CD4-positive, alpha-beta T cell (primary cell): ENCODE measurements at places on chromosomes 2 and 18. TPM values are rescaled to one million over a fixed set of nuclear protein-coding genes. Genes with fewer than 3 reads are reported as not detected.

- no peak for DNase-seq
Measured at GRCh38 chr2:146207417-146207816, 1637.4 kb upstream of the ACVR2A start.

Gene PLB1
- total RNA-seq: 1.3 TPM

- DNase-seq: no peak
Measured at GRCh38 chr2:38076710-38077430, 919 bp upstream of the CYP1B1 start.

Gene UGT1A8
- not detected for total RNA-seq

- no peak for DNase-seq
Measured at GRCh38 chr2:215136669-215137328, 1.6 kb downstream of the ABCA12 start.

DNA sequence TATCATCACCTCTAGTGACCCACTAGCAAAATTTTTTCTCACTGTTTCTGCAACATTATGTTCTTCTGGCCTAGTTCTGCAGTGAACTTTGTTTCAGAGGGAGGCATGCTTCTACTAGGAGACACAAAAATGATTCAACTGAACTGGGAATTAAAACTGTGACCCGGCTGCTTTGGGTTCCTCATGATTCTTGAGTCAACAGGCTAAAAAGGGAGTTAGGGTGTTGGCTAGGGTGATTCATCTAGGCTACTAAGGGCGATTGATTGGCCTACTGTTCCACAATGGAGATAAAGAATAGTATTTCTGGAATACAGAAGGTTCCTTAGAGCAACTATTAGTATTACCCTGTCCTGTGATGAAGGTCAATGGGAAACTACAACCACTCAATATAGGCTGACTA lies 179.5 kb downstream of the PPP1R1C start:
- DNase-seq: no peak

DNA sequence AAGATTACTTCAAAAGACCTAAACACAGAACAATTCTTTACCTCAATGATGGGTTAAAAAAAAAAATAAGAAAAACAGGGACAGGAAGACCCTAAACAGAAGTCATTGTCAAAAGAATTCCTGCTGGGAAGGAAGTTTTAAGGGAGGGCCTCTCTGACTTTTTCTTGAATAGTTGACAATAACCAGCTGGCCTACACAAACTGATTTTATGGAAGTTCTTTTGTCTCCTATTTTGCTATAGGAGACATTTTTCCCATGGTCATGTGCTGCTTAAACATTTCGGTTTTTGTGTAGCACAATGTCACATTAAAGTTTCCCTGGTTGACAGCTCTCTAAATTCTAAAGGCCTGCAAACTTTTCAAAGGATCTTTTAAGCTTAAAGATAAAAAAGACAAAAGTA lies 55.3 kb downstream of the RFTN2 start:
- no peak for DNase-seq

Gene ST8SIA3
- total RNA-seq: not detected

- no peak for DNase-seq
Measured at GRCh38 chr18:12013186-12013916, 32.0 kb downstream of the IMPA2 start.

GRCh38 chr18:37487400-37487867 lies 78.2 kb downstream of the CELF4 start:
- DNase-seq: no peak

DNA sequence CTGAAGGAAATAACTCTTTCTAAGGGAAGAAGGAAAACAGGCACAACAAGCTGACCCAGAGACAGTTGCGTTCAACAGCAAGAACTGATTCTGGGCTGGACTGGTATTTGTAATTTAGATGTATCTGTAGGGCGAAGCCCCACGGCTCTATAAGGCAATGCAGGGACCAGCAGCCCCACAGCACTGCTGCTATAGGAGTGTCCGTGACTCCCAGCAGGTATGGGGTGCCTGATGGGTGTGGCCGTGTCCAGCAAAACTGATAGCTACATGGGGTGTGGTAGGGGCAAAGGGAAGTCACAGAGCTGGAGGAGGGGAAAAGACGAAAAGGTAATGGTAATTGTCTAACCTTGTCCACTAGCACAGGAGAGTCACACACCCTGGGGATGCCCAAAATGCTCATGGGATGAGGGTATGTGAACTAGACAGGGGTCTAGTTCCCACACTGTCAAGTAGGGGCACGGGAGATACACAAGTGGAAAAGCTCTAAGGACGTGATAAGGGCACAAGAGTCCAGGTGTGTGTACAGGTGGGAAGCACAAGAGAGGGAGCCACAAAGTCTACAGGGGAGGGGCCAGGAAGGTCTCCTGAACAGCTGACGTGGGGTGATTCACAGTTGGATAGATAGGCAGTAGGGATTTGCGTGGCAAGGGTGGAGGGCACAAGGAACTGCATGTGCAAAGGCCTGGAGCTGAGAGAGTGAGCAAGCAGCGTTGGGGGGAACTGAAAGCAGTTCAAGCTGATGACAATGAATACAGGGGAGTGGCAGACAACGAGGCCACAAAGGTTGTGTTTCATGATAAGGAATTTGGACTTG lies 48.5 kb upstream of the ASPRV1 start:
- peak; percentile 53 for DNase-seq

- no peak for DNase-seq
Measured at GRCh38 chr18:79779700-79780190, 18.0 kb upstream of the KCNG2 start.

DNA sequence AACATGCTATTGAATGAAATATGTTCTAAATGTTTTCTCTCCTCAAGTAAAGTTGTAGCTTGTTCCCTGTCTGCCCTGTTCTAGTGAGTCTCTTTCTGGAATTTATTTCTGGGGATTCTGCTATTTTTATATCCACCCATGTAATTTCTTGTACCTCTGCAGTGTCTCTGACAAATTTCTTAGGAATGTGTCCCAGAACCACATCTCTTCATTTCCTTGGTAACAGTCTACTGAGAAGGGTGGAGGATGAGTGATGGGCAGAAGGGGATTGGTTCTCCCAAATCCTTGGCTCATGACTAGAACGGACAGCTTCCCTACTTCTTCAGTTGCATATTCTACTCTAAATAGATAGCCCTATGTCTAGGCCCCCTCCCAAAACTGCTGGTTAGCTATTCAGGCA lies 490.6 kb upstream of the LINC00305 start:
- no peak for DNase-seq

- DNase-seq: no peak
Measured at GRCh38 chr2:220876080-220876824, 695.9 kb downstream of the EPHA4 start.

DNA sequence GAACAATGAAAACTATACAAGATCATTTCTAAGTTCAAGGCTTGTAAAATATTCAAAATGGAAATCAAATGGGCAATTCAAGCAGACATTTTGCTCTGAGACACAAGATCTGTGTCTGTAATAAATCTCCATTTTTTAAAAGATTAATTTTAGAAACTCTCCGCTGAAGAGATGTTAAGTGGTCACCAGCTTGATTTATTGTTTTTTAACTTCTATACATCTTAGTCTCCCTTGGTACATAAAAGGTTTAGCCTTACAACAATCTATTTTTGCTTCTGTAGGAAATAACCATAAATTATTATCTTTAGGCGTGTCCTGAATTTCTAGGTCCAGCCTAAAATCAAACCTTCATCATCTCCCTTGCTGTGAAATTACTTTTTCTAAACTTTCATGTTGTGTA lies 553.6 kb downstream of the NRXN1 start:
- DNase-seq: no peak

DNA sequence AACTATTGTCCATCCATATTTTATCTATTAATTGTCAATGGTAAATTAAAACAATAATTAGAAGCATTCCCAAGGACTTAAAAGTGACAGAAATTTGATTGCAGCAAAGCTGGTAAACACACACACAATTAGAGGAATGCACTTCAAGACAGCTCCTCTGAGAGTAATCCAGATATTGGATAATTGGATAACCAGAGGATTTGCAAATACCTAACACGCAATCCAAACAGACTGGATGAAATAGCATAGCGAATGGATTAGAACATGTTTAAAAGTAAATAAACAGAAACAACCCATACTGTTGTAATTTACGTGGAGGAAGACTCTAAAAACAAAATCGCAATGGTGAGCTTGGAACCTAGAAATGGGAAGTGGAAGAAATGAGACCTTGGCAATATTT lies 239.8 kb downstream of the METTL4 start:
- no peak for DNase-seq
